ENCODE measurements at places on chromosomes 3 and 15.

DNA sequence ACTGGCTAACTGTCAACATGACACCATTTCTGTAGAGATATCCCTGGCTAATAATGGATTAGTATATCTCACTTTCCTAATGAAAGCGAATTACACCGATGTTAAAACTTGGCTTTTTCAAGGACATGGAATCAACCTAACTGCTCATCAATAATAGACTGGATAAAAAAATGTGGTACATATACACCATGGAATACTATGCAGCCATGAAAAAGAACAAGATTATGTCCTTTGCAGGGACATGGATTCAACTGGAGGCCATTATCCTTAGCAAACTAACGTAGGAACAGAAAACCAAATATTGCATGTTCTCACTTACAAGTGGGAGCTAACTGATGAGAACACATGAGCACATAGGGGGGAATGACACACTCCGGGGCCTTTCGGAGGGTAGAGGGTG lies 62.6 kb downstream of the ZIC1 start:
- DNase-seq = no peak

DNA sequence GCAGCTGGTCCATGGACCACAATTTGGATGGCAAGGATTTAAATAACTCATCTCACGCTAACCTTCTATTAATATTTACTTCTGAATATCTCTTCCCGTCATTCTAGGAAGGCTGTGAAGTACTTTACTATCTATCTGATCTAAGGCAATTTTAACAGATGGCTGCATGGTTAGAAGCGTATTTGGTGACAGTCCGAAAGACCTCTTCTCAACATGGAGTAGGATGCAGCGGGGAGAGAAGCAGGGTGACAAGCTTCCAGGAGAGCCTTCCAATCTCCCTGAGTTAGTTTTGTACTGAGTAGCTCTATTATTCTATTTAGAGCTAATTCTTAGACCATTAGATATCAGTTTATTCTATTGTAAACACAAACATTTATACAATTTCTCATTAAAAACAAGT lies 309.4 kb downstream of the PLCL2 start:
- no peak for DNase-seq

- no peak for DNase-seq
Observed at GRCh38 chr15:96177279-96177678, 153.2 kb upstream of the NR2F2 start.

DNA sequence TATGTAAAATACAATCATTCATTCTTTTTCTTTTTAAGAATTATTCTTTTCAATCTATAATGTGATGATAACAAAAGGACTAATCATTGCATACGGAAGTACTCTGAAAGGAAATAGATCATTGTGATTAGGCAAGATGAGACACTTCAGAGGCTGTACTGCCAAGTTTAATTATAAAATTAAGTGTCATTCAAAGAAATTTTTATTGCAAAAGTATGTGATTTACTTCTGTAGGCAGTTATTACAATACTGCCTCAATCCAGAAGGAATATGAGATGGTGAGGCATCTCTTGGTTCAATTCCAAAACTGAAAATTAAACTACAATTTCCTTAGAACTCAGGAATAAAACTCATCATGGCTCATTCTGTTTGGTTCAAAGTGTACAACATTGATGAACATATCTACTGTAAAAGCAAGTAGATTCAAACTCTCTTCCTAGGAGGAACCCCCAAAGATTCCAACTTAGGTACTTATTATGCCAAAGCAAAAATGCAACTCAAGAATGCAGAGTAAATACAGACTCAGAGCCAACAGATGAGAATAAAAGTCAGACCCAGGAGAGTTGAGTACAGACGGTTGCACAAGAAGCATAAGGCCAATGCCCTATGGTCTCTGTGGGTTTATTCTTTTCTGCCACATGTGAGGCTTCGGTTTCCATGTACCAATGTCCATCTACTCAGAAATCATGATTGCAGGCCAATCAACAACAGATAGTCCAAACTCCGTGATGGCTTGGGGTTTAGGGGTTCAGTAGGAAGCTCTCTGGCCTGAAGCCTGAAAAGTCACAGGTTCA lies 118.5 kb upstream of the WNT5A start:
- DNase-seq = no peak

GRCh38 chr3:198107840-198108734 lies 148.1 kb downstream of the LMLN start:
- DNase-seq = no peak

- DNase-seq = no peak
Observed at GRCh38 chr15:36791844-36792571, 212.6 kb downstream of the CDIN1 start.

DNA sequence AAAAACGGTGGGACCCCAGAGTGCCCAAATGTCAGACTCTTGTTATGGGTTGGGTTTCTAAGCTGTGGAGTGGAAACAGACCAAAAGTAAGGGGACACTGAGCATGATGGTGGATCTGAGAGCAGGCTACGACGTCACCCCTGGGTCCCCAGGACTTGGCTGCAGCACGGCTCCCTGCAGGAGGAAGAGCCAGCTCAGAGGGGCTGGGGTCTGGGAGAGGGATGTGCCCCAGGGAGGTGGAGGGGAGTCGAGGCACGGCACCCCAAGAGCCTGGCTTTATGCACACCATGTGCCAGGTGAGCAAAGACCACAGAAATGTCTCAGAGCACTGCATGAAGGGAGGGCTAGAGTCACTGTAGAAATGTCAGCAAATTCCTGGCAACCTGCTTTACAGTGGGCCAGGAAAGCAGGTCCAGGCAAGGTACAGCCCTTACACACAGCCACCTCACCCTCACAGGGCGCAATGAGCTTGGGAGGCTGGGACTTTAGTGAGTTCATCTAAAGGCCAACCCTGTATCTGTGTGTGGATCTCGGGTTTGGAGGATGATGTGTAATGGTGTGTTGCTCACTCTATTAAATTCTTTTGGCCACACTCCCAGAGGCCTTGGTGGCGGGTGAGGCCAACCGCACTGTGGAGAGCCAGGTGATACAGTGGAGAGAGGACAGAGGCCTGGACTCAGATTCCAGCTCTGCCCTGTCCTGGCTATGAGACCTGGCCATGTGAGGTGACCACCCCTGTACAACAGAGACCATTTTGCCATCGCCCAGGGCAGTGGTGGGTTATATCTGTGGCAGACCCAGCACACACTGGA lies 14.1 kb downstream of the CTSH start:
- DNase-seq = no peak

GRCh38 chr3:101036676-101037075 lies 43.5 kb upstream of the ABI3BP start:
- no peak for DNase-seq

- DNase-seq = no peak
Observed at GRCh38 chr15:50791486-50791885, 26.0 kb upstream of the SPPL2A start.

GRCh38 chr3:163071713-163072112 lies 1575.1 kb downstream of the OTOL1 start:
- no peak for DNase-seq

- DNase-seq = no peak
Observed at GRCh38 chr3:17753632-17753992, 11.2 kb upstream of the TBC1D5 start.

- DNase-seq = no peak
Observed at GRCh38 chr15:58139989-58140522, 1.9 kb downstream of the AQP9 start.

GRCh38 chr3:13092621-13093617 lies 19.7 kb upstream of the IQSEC1 start:
- DNase-seq = no peak

- DNase-seq = peak; percentile 25
Observed at GRCh38 chr15:66252685-66253417, 699 bp downstream of the MEGF11 start.

- no peak for DNase-seq
Observed at GRCh38 chr15:52257734-52258062, 37.9 kb downstream of the MYO5C start.

GRCh38 chr15:60065951-60066350 lies 61.8 kb downstream of the FOXB1 start:
- no peak for DNase-seq

GRCh38 chr3:25074149-25074548 lies 353.9 kb upstream of the RARB start:
- DNase-seq = no peak

DNA sequence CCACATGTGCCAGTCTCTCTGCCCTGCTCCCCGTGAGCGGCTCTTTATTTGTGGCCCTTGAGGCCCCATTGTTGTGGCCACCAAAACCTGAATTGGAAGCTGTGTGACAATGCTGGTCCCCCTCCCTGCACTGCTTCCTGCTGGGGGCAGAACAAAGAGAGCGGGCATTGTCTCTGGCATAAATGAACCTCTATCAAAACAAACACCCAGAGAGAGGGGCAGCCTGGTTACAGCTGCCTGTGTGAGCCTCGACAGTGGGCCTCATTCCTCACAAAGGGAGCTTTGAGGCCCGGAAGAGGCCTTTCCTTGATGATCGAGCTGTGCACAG lies 152.9 kb downstream of the IGF1R start:
- no peak for DNase-seq

GRCh38 chr15:64754663-64755426 lies 20.5 kb downstream of the RBPMS2 start:
- no peak for DNase-seq

- DNase-seq = no peak
Observed at GRCh38 chr15:38745126-38745525, 180.5 kb upstream of the RASGRP1 start.

- no peak for DNase-seq
Observed at GRCh38 chr3:128559486-128560225, 66.7 kb upstream of the GATA2 start.

DNA sequence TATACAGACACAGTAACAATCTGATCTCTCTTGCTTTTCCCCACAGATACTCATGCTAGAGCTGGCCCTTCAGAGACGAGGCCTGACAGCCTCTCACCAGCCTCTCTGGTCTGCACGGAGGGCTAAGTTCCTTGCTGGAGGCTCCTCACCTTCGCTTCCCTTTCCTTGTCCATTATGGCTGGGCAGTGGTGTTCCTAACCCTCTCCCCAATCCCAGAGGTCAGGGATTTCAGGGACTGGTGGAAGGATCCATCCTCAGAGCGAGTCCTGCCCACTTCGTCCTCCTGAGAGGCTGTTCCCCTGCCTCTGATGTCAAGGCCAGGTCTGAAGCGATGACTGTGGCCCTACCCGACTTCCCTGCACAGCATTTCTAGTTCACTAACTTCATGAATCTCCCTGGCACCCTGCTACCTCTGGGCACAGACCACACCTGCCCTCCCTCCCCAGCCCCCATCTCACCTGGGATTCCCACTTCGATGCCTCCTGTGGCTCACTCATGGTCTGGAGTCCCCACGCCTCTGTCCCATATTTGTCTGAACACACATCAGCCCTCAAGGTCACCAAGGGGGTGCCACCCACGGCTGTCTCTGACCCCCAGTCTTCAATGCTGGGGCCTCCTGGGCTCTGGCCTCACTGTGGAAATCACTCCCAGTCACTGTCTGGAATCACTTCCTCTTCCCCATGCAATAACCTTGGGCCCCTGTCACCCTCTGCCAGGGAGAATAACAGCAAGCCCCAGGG lies 124.9 kb upstream of the PRR20G start:
- DNase-seq = no peak

GRCh38 chr3:124113485-124113884 lies 121.6 kb upstream of the ROPN1 start:
- DNase-seq = no peak

DNA sequence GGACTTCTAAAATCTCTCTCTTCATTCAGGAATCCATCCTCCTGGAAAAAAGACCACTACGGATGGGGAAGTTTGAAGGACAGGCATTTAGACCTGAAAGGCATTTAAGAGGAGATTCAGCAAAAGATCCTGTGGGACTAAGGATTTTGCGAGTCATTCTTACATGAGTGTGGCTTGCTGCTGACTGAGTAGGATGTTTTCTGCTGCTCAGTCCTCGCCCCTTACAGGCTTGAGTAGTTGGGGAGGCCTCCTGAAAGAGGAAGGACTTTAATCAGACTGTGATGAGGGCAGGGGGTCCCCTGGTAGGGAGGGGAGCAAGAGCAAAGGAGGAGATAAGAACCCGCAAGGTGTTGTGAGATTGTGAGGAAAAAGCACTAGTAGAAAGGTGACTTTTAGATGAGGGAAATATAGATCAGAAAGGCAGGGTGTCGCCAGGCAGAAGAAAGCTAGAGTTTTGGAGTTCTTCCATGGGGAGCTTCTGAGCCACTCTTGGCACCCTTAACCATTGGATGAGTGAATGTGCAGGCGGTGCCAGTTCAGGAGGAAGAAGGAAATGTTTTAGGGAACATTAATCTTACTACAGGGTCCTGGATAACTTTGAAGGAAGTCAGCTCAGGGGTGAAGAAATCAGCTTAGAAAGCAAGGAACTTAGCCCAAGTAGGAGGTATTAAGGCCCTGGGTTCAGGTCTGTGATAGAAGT lies 171.1 kb downstream of the RORA start:
- DNase-seq = no peak

DNA sequence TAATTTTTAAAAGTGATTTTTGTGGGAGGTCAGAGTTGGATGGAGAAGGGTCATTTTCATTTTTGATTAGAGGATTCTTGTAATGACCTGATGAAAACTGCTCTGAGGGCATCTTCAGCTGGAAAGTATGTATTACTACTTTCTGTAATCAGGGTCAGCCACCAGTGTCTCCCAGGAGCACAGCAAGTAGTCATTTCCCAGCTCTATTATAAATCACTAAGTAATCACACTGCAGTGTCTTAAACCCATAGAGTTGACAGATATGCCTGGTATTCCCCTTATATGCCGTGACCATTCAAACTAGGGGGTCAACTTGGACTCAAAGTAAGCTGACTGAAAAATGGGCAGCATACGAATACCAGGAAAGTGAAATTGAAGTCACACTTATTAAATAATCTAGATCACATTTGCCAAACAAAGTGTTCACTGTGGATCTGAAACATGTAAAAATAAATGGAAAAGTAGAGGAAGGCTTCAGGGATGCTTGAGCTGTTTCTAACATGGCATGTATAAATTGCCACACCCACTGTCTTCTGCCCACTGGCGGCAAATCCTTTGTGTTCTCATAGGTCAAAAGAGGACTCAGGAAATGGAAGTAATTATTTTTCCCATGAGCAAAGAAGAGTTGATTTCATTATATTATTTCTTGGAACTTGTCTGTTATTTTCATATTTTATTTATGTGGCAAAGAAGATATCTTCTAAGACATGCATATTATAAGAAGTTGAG lies 105.7 kb downstream of the MBNL1 start:
- DNase-seq = no peak

- DNase-seq = no peak
Observed at GRCh38 chr3:160369784-160370183, 29.2 kb downstream of the IFT80 start.

Data from mesothelial cell of epicardium (in vitro differentiated cells).